ENCODE measurements at places on chromosomes 4 and X.
A peak's percentile ranks its signal among the peaks of the same experiment; 100 is the strongest.

- peak; percentile 37 for DNase-seq
These were observed 126.7 kb downstream of the FRYL start for GRCh38 chr4:48653217-48654014.

GRCh38 chrX:18099745-18100144 lies 120.9 kb downstream of the BEND2 start:
- DNase-seq: no peak

- DNase-seq: no peak
These were observed 36.7 kb downstream of the SMIM20 start for GRCh38 chr4:25950461-25951389.

DNA sequence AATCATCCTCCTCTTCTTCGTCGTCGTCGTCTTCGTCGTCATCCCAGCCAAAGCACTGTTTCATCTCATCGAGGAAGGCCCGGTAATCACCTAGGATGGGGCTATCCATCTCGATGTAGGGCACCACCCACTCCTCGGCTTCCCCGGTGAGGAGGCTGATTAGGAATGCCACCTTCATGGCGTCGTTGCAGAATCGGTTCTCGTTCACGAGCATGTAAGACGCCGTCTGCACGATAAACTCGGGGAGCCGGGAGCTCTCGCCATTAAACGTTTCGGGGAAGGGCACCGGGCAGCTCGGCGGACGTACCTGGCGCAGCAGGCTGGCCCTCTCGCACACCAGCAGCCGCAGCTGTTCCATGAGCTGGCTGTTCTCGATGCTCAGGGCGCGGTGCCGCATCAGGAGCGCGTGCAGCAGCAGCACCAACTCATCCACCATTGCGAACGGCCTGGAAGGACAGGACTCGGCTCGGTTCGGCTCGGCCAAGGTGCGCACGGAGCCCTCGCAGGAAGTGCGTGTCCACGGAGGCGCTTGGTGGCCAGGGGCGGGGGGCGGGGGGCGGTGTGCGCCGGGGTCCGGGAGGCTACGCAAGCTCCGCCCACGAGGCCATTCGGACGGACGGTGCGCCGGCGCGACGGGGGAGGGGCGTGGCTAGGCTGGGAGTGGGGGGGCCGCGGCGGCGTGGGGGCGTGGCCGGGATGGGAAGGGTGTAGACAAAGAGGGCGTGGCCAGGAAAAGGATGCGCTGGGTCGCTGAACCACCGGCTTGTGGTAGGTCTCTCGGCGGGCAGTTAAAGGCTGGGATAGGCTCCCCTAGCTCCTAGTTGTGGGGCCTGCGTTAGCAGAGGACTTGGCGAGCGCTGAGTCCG lies at the start of gene LDOC1:
Gene LDOC1 (minus strand): TSS at position 544 of the 866 bp plus-strand sequence. CDS start 108 bp downstream, at position 436.
- DNase-seq: peak; percentile 53

DNA sequence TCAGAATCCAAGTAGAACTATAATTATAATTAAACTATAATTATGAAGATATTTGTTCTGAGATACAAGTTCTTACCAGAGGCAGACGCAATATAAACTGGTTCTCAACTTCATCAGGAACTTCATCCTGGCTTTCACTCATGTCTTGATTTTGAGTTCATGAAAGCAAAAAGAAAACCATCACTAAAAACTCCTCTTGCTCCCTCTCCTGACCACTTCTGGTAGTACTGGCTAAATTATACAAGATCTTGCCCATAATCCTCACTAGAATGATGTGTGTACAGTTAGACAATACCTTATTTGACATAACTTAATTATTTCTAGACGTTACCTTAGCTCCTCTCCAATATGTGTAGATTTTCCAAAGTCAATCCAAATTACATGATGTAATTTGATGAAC lies 3.7 kb downstream of the TAF7L start:
- no peak for DNase-seq

GRCh38 chr4:145320294-145320693 lies 139.9 kb upstream of the OTUD4 start:
- no peak for DNase-seq

- no peak for DNase-seq
These were observed 13.7 kb upstream of the DHX15 start for GRCh38 chr4:24598025-24598424.

DNA sequence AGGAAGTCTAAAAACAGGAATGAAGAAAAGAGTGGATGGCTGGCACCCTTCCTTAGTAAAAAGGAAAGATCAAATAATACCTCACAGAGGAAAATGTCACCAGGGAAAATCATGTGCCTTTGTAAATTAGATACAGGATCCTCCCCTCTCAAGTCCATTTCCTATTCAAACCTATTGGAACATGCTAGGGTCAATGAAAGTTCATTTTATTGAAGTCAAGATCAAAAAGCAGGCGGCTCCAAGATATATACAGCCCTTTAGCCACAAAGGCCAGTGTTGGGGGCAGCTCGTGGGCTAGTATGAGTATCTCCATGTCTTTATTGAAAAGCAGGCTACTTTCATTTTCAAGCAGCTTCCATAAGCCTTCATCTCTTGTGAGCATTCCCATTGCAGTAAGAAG lies 141.1 kb downstream of the QDPR start:
- no peak for DNase-seq

DNA sequence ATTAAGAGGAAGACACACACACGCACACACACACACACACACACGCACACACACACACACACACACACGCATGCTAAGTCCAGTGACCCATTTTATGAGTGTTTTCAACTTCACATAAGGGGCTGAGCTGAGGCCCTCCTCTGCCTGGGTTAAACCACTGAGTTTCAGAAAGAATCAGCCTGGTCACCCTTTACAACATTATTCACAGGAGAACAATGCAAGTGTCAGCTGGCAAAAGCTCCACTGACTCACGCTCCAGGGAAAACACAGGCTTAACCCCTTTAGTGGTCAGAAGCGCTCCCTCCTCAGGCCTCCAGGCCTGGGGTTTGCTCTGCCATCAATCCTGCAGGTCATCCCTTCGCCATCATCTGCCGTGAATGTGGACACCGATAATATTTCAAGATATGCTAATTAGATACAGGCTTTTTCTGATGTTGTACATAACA lies 46.9 kb downstream of the ACOX3 start:
- no peak for DNase-seq

- DNase-seq: no peak
These were observed 180.7 kb upstream of the SFRP2 start for GRCh38 chr4:153969542-153969941.

DNA sequence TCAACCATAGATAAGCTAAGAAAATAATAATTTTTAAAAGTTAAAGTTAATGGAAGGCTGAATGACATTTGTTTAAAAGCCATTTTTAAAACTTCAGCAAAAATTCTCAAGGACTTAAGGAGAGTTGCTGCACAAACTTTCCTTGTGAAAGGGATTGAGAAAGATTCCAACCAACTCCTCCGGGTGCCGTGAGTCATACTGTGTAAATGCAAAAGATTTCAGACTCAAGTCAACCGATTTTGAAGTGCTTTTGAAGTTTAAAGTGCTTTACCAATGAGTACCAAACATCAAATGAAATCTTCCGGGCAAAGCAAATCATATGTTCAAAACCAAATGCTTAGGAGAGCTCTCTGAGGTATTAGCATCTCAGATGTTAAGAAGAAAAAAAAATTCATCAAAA lies 31.4 kb downstream of the VCX2 start:
- DNase-seq: no peak

Measured in stimulated activated CD8-positive, alpha-beta memory T cell treated with anti-CD3 and anti-CD28 coated beads, Interleukin-15, amount 100 ng/mL, for 48 hours (primary cell).